ENCODE measurements at places on chromosomes 1 and 21.

DNA sequence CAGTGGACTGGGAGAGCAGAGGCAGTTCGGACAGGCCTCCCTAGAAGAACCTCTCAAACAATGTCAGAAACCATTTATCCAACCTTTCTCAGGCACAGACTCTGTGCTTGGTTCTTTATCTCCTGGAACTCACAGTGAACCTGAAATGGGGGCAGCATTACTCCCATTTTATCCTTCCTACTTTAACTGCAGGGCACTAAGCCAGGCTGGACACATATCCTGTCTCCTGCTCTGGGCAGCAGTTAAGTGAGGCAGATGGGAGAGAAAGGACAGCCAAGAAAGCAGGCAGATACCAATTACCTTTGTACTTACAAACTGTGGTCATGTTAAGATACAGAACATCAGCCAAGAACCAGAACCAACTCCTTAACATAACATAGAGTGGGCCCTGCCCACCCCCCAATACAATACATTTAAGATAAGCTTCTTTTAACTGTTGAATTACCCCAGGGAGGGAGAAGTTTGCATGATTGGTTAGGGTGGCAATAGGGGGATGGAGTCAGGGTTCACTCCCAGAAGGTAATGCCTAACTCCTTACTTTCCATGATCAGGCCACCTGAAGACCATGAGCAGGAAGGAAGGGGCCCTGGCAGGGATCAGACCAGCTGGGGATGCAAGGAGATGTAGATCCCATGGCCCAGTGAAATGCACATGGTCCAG, 10.9 kb downstream of the KDF1 start:
- DNase-seq: no peak

- DNase-seq: no peak
Observed at GRCh38 chr1:172938681-172939080, 112.1 kb downstream of the TNFSF18 start.

DNA sequence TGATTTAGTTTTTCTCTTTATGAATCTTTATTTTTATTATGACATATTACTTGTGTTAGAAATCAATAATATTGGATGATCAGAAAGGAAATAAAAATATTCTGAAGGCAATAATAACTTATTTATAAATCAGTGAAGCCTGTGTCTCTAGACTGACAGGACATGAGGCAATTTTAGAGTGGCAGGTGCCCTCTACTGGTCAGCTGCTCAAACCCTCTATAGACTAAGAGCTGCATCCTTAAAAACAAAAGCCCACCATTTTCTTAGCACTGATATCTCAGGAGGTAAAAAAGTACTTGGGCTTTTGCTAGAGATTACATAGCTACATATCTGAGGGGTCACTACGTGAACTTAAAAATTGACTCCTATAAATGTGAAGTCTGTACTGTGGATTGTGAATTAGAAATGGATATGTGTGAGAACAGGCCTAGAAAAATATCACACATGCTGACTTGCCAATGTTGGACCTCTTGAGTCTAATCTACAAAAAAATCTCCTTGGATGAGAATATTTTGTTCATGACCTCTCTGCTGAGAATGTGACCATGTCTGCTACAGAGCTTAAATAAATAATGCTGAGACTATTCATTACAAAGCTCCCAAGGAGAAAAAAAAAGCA, 597.9 kb upstream of the ADAMTS5 start:
- no peak for DNase-seq

DNA sequence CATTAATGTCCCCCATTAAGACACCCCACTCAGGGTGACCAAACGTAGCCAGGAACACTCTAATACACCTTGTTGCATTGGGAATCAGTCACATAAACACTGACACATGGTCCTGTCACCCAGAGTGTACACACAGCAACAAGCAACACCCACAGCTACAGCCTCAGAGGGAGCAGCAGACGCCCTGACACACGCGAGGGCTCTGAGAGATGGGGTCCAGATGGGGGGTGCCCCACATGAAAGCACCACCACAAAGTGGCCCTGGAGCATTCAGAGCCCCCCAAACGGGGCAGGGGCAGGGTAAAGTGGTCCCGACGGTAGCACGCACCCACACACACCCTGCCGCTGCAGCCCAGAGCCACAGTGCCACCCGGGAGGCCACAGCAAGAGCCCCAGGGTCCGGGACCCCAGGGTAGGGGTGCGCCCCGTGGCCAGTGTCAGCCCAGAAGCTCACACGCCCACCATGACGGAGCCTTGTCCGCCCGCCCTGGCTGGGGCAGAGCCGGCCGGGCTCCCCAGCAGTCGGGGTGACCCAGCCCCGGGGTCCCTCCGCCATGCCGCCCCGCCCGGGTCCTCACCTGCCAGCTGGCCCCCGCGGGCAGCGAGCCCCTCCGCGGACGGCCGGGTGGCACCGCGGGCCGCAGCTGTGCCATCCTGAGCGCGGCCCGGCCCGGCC, 47.3 kb downstream of the RAP1GAP start:
- no peak for DNase-seq

GRCh38 chr1:168725831-168726230, 3.2 kb downstream of the DPT start:
- no peak for DNase-seq

- DNase-seq: no peak
Observed at GRCh38 chr1:165666152-165666825, 32.1 kb downstream of the ALDH9A1 start.

DNA sequence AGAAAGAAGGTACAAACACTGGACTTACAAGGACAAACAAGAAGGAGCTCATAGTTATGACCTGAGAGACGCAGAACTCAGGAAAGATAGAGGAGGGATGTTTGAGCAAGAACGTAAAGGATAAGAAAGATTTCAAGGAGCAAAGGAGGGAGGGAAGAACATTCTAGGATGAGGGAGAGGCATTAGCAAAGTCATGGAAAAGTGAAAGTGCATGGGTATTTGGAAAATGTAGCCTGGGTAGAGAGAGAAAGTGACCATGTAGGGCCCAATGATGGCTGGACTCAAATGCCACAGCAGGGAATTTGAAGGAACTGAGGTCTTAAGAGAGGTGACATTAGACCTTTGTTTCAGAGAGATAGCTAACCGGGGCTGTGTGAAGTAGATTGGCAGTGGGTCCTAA, 76.5 kb downstream of the SYT6 start:
- no peak for DNase-seq

DNA sequence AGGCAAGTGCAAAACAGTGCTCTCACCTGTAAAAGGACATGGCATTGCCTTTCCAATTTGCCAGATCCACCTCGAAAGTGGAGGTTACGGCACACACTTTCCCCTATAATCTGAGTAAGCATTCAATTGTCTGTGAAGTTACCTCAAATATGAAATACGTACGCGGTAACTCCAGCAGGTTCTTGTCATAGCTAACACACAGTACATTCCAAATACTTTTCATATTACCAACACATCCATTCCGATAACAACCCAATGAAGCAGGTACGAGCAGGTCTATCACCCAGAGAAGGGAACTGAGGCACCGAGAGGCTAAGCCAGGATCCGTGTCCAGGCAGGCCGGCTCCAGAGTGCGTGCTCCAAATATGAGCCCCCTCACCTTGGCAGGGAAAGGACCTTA, 46.8 kb upstream of the LPAR3 start:
- DNase-seq: no peak

- DNase-seq: no peak
Observed at GRCh38 chr1:183653876-183654451, 848 bp upstream of the APOBEC4 start.

GRCh38 chr1:240094041-240094722, 2.5 kb downstream of the FMN2 start:
- DNase-seq: no peak

GRCh38 chr1:152191260-152191659, 32.2 kb upstream of the RPTN start:
- DNase-seq: no peak

DNA sequence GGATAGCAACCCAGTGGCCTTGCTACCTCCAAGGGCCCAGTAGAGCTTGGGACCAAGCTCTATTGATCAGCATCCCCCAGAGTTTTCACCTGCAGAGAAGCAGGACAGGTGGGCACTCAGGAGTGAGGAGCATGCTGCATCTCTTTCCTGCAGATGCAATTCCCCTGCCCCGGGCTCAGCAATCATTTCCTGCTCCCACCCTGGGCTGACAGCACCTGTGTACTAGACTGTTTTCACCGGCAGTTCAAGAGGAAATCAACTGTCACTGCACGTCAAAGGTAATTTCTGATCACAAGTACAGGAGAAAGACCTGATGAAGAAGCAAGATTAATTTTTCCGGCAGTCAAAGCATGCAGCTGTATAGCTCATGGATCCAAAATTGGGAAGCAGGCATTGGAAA, 8.8 kb upstream of the NT5C1A start:
- DNase-seq: no peak

GRCh38 chr1:183097438-183098051, 74.3 kb downstream of the LAMC1 start:
- no peak for DNase-seq

GRCh38 chr1:195462646-195463045, 1145.6 kb downstream of the KCNT2 start:
- DNase-seq: no peak

- DNase-seq: no peak
Observed at GRCh38 chr1:118563981-118564951, 379.2 kb upstream of the SPAG17 start.

DNA sequence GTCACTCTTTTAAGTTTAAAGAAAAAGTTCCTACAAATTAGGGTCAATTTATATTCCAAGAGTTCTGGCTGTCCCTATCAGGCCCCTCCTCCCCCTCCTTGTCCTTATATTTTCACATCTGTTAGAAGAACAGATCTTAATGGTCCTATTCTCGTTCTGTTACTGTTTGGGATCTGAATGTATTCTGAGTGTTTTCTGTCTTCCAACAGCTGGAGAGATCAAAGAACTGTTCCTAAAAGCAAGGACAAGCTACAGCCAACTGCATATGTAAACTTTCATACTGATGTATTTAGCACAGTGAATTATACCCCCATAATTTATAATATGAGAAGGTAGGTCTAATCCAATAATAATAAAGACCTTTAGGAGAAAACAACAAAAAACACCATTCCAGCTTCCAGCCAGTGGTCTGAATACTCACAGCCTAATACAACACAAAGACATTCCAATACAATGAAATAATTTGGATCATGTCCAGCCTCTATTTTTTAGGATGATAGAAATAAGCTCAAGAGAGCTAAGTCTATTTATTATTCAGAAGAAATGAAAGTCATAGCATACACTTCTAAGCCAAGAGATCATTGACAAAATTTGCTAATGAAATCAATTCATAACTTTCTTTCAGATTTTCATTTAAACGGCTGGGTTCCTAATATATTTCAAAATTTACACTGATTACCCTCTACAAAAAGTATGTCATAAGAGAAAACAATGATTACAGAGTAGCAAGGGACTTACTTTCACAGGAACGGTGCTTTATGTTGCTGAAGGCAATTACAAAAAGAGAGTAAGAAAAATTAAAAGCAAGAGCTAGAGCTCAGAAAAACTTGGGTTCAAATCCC, 25.3 kb downstream of the WLS start:
- no peak for DNase-seq

- no peak for DNase-seq
Observed at GRCh38 chr1:89578151-89578550, 53.5 kb downstream of the LRRC8B start.

DNA sequence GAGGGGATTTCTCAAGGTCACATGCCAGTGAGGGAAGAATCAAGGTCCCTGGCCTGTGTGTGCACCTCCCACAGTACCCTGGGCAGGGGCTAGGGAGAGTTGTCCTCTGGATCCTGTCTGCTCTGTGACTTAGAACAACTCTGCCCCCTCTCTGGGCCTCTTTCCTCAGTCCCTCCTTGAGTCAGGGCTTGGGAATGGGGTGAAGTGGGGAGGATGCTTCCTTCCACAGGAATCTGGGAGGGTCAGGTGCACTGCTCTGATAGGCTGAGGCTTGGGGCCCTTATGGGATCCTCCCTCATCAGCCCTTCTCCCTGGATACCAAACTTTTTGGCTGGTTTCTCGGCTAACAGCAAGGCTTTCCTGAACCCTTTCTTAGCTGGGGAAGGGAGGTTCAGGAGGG, 2.5 kb downstream of the TRNP1 start:
- DNase-seq: no peak

DNA sequence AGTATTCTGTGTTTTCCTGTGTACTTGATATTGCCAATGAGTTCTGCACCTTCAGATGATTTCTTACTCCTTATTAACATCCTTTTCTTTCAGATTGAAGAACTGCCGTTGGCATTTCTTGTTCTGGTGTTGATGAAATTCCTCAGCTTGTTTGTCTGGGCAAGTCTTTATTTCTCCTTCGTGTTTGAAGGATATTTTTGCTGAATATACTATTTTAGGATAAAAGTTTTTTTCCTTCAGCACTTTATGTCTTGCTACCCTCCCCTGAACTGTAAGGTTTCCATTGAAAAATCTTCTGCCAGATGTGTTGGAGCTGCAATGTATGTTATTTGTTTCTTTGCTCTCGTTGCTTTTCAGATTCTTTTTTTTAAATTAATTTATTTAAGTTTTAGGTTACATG, 265.9 kb downstream of the HHAT start:
- DNase-seq: no peak

GRCh38 chr1:44424747-44425146, 19.7 kb downstream of the RNF220 start:
- DNase-seq: no peak

GRCh38 chr1:31761883-31762282, 2.3 kb downstream of the ADGRB2 start:
- DNase-seq: no peak

DNA sequence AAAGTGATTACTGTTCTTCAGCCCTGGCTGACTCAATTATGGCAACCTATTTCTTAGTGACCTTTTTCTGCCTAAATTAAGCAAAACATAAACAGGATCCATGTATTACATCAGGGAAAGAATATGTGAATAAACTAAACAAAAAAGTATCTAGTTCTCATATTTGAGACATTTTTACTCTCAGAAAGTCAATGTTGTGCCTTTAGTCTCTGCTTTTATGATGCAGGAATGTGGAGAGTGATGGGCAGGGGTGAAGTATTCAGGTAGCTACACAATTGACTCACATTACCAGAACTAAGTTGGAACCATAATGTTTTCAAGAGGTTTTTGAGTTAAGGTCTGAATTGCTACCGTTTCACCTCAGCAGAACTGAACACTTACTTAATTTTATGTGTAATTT, 462.7 kb upstream of the CXADR start:
- no peak for DNase-seq

- DNase-seq: no peak
Observed at GRCh38 chr1:75630004-75630594, 19.2 kb upstream of the SLC44A5 start.

- no peak for DNase-seq
Observed at GRCh38 chr1:192749349-192749748, 59.5 kb upstream of the RGS2 start.

GRCh38 chr1:31010086-31010989, 55.2 kb downstream of the PUM1 start:
- no peak for DNase-seq

Data from cortex of kidney (tissue), 1 donor.